ENCODE measurements at places on chromosomes 6 and 20.

- DNase-seq: peak; percentile 86
Observed at GRCh38 chr6:43509984-43510826, at the start of gene LRRC73. Gene LRRC73 (minus strand): TSS chr6:43510346. CDS start chr6:43509785, 561 bp downstream.

- peak; percentile 66 for DNase-seq
Observed at GRCh38 chr6:150403458-150404246, 34.8 kb downstream of the IYD start.

GRCh38 chr6:131169613-131170012, 34.3 kb downstream of the AKAP7 start:
- DNase-seq: no peak

- no peak for DNase-seq
Observed at GRCh38 chr20:18046535-18046934, 11.2 kb downstream of the OVOL2 start.

DNA sequence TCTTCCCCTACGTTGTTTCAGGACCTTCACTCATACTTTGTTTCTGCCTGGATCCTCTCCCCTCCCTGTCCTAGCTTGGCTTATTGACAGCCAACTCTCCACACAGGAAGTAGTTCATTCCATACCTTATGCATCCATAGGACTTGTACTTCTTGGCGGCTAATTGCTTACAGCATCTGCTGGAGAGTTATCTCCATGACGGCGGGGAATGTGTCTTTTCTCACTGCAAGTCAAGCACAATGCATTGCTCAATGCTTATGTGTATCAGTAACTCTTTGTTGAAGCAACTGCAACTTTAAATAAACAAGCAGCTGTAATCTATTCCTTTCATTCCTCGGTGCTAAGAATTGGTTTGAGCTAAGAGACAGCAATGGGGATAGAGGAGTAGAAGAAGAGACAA, 551.3 kb upstream of the EPHA7 start:
- no peak for DNase-seq

DNA sequence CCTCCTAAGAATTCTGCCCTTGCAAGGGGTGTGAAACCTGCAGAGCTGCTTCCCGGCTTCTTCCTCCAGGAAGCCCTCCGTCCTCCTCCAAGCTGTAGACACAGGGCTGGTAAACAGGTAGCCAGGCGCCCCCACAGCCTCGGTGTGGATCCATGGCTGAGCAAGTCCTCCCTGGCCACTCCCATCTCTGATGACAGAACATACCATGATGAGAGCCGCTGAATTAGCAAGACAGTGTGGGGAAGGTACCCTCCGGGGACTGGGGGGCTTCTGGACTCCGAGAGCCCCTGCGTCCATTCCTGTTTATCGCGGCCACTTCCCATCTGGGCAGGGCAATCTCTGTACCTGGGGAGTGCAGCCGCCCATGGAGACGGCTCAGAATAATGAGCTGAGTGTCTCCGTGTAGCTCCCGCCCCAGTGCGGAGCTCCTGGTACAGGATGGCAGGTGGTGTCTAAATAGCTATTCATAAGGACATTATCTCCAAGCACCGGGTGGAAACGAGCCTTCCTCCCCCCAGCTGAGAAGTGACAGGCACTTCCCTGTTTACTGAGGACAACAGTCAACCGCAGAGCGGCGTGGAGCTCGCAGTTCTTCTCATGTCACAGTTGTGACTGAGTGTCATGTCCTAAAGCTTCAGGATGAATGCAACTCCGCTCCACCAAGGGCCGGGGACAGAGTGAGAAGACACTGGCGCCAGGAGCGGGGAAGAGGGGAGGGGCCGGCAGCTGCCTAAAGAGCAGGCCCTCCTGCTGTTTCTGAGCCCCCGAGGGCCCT, 22.7 kb upstream of the NTSR1 start:
- peak; percentile 91 for DNase-seq

DNA sequence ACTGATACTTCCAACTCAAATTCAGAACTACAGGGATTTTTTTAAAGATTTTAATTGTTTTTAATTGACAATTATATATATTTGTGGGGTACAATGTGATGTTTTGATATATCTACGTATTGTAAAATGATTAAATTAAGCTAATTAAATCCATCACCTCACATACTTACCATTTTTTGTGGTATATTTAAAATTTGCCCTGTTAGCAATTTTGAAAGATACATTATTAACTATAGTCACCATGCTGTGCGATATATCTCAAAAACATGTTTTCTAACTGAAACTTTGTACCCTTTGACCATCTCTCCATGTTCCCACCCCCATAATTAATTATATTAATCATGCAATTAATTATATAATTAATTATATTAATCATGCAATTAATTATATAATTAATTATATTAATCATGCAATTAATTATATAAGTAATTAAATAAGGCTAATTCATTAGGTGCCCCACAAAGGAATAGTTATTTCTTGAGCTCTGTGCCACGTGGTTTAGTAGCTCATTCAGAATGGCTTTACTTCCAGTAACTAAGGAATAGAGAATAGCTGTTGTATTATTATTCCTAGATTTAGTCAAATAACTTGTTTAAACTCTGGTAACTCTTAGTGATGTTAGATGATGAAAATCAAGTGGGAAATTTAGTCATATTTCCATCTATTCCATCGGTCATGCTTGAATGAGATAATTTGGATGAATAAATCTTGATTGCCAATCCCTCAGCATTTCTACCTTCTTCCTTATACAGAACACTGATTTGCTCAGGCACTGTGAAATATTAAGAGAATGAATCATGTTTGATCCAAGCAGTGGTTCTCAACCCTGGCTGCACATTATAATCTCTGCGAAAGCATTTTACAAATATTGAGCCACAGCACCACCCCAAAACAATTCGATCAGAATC, 25.1 kb downstream of the LOC128125822 start:
- DNase-seq: no peak

DNA sequence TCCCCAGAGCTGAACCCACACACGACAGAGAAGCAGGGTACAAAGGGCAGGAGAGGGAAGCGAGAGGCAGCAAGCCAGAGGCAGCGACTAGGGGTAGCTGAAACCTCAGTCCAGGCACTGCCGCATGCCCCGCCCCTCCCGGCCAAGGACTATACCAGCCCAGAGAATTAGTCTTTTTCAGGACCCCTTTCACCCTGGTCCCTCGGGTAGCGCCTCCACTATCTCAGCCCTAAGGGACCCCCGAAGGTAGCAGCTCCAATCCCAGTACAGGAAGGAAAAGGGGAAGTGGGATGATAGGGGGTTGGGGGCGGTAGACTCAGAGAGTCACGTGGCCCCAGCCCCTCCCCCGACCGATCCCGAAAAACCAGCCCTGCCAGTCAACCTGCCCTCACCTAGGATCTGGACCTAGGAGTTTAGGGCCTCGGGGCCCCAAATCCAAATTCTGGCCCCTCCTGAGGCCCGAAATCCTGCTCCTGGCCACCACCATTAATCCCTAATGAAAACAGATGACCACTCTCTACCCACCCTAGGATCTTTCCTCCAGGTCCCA, 1.3 kb downstream of the RGL2 start:
- peak; percentile 85 for DNase-seq

DNA sequence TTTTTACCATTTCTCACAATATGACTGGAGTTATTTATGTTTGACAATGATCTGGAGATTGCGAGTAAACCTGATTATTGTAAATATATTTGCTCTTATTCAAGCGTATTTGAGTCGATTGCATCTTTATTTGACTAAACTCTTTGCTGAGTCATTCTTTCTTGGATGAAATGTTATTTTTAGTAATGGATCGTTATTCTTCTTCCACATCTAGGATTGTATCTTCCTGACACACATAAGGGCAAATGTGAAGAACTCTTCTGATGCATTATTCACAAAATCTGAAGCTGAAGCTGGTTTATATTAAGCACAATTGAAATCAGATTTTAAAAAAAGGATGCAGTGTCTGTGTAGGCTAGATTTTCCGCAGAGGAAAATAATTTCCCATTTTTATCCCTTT, 68.2 kb downstream of the SEL1L2 start:
- DNase-seq: no peak

DNA sequence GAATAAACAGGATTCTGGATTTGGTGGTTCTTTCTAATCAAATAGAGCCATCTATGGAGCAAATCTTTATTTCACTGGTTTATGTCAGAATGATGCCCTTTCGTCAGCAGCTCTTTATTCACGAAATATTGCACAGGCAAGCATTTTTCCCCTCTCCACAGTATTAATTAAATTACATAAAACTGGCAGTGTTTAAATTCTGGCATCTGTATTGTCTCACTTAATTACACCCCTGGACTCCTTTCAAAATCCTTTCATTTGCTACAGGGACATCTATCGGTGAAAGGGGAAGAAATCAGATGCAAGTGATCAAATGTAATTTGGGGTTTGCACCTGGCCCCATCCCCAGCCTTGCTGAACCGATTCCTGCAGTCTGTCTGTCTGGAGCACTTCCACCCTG, 801.9 kb downstream of the QKI start:
- no peak for DNase-seq

DNA sequence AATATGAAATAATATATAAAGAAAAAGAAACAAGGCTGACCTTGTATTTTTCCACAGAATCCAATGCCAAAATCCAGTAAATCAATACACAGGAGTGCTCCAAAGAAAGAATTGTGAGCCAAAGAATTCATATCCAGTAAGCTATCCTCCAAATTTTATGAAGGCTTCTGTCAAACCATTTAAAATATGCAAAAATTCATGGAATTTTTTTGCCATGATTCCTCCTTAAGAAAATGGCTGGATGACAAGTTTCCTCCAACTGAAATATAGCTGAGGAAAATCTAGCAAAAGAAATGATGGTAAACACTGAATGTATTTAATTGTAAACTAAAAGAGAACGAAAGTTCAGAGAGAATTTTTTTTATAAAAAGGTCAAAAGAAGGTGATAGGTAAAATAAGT, 290.3 kb downstream of the UBE3D start:
- DNase-seq: no peak

DNA sequence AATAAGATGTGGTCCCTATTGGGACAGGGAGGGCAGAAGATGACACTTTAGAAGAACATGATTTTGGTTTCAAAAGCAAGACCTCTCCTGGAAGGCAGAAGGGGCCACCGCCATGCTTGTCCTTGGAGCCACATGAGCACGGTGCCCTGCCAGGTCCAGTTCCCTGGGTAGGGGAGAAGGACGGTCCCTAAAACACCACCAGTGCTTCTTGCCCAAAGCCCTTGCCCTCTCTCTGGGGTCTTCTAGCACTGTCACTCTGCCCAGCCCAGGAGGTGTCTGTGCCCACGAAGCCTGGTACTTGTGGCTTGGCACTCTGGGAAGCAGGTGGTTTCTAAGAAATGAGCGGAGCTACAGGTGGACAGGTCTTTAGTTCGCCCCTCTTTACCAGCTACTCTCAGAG, 46.0 kb downstream of the PLCG1 start:
- no peak for DNase-seq

DNA sequence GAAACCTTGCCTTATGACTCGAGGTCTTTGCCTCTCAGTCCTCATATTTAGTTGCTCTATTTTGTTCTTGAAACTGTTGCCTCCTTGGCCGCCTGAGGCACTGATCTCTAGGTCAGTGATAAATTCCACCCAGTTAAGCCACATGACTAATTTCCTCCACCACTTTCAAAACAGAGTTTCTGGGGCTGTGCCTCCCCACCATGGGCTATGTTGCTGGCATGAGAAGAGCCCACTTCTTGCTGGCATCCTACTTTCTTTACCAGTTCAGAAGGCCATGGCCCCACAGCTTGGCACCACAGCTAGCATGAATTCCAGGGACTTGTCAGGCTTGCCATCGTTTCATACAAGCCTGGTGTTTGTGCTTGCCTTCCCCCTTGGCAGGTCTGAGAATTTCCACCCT, 361.4 kb upstream of the JAG1 start:
- DNase-seq: no peak

GRCh38 chr20:37220731-37221130, 40.9 kb downstream of the GHRH start:
- DNase-seq: no peak

GRCh38 chr6:78615430-78615904, 251.9 kb upstream of the IRAK1BP1 start:
- no peak for DNase-seq

- DNase-seq: no peak
Observed at GRCh38 chr20:18650224-18650623, 62.4 kb downstream of the DTD1 start.

GRCh38 chr20:57128044-57128757, 138.2 kb downstream of the BMP7 start:
- DNase-seq: no peak

GRCh38 chr6:36524871-36525270, 22.4 kb downstream of the STK38 start:
- DNase-seq: no peak

DNA sequence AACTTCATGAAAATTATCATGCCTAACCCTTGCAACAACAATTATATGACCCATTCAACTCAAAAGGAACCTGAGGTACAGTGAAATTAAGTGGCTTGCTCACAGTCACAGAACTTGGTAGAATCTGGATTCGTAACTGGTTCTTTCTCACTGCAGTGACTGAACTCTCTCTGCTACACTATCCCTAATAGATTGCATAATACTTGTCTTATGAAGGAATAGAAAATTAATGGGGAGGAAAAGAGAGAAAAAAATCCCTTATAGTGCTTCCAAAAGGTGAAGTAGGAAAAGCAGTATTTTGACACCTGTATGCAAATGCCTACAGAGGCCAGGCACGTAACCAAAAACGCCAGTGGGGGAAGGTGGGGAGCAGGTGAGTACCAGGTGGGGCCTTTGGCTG, 186.6 kb downstream of the LY86 start:
- no peak for DNase-seq

DNA sequence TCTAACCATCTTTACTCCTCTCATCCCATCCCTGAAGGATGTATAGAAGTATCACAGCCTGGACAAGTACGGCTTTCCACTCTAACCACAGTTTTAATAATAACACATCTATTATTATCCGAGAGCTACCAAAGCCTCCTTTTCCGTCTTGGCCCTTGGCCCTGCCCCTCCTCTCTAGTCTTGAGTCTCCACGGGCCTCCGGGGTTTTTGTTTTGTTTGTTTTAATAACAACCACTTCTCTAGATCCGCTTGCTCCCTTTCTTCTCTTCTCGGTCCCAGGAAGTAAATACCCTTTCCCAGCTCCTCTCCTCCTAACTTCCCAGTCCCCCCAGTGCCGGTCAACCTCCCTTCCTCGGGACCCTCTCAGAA, 661 bp downstream of the LCA5 start:
- peak; percentile 47 for DNase-seq

- DNase-seq: no peak
Observed at GRCh38 chr6:41608443-41609151, 29.7 kb upstream of the MDFI start.

GRCh38 chr20:418858-419365, 10.8 kb downstream of the RBCK1 start:
- no peak for DNase-seq

- DNase-seq: no peak
Observed at GRCh38 chr20:12638633-12639312, 370.0 kb upstream of the SPTLC3 start.

GRCh38 chr20:63378626-63379025, 17.5 kb upstream of the CHRNA4 start:
- DNase-seq: no peak

DNA sequence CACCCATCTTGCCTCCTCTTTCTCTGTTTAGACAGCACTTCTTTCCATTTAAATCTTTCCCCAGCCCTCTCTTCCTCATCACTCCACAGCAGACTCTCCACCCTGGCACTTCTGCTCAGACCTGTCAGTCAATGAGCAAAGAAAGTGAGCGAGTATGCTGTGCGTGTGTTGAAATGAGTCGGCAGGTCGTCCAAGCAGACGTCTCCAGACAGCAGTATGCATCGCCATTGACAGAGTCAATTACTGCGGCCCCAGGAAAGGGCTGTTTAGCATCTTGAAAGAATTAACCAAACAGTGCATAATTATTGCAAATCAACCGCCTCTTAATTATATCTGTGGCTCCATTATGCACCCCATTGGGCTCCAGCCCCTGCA, 54.8 kb upstream of the KCNG1 start:
- DNase-seq: no peak

GRCh38 chr20:46674253-46675083, 14.8 kb downstream of the TP53RK start:
- DNase-seq: no peak
